ENCODE measurements at places on chromosomes 11 and 22. TPM values are rescaled to one million over a fixed set of nuclear protein-coding genes. Genes with fewer than 3 reads are reported as not detected.

The MCHR1 gene
- not detected for polyA plus RNA-seq

The C11orf87 gene
- polyA plus RNA-seq, result 0.02 TPM

The TMPRSS5 gene
- 0.37 TPM for polyA plus RNA-seq

The OR4C13 gene
- polyA plus RNA-seq, result not detected

The PDGFD gene
- 9.1 TPM for polyA plus RNA-seq

The CD3G gene
- 0.79 TPM for polyA plus RNA-seq

The OR8K3 gene
- not detected for polyA plus RNA-seq

The PIWIL4 gene
- 5.7 TPM for polyA plus RNA-seq

The OSM gene
- polyA plus RNA-seq, result 14.7 TPM

The LDHAL6A gene
- not detected for polyA plus RNA-seq

The GLB1L2 gene
- 5.2 TPM for polyA plus RNA-seq

Data from adipose tissue (tissue), 3 donors.